Type B pancreatic cell (in vitro differentiated cells): ENCODE measurements at places on chromosomes 16 and 17. TPM values are rescaled to one million over a fixed set of nuclear protein-coding genes. Genes with fewer than 3 reads are reported as not detected.

Gene C16orf87
- 11.5 and 14.3 TPM in 2 replicates for total RNA-seq

Gene ADAMTS18
- total RNA-seq: 5.5 and 7.9 TPM in 2 replicates

Gene SULT1A4
- total RNA-seq: 3.5 and 3.6 TPM in 2 replicates

GRCh38 chr16:76518781-76519180, 241.6 kb downstream of the CNTNAP4 start:
- no peak for DNase-seq
- no peak overlapping the region for H3K4me3 ChIP-seq
- no peak overlapping the region for H3K27ac ChIP-seq
- H3K27me3 ChIP-seq: peaks cover 3% of the 10 kb centered on the region
- no peaks in the 10 kb centered on the region for H3K36me3 ChIP-seq

DNA sequence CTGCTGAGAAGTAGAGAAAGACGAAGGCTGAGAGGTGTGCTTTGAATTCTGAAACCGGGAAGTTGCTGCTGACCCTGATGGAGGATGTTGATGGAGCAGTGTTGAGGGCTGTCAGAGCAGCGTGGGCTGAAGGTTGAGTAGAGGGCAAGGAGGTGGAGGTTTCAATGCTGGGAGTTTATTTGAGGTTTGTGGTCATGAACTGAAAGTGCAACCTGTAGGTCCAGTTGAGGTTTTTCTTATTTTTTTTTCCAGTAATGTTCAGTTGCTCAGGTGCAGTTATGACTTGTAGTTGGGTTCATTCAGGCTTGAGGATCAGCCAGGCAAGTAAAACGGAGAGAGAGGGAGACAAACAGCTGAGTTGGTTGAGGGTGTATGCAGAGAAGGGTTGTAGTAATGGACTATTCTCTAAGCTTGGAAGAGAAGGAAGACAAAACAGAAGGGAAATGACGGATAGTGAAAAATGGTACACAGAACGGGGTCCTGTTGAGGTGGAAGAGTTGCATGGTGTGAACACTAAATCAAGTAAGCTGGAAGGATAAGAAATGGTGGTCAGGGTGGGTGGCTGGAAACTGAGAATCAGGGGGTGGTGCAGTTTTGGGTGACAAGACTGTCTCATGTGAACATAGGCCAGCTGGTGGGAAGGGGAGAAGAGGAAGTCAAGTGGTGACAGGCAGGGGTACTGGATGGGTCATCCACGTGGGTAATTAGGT, 8.7 kb upstream of the UBE2G1 start:
- peak overlapping the region; percentile 32 for H3K27ac ChIP-seq
- H3K4me3 ChIP-seq: no peak overlapping the region
- H3K36me3 ChIP-seq: no peaks in the 10 kb centered on the region
- DNase-seq: no peak

DNA sequence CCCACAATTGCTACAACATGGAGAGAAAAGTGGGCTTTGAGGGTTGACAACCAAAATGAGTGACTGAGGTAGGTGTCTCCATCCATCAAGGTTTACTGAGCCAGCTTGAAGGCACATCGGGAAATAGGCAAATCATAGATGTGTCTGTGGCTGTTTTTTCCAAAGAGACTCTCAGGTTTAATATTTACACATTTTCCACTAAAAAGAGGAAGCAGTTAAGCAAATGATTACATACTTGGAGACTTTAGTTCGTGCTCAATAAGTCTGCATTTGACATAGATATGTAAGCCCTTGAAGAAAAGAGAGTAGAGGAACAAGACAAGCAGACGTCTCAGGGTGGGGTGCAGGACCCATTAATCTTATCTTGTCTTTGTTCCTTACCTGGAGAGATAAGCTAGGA, 148.9 kb upstream of the COX10 start:
- H3K4me1 ChIP-seq: peaks cover 18% of the 10 kb centered on the region
- no peak overlapping the region for H3K27ac ChIP-seq
- H3K27me3 ChIP-seq: peaks cover 3% of the 10 kb centered on the region
- DNase-seq: no peak
- H3K4me3 ChIP-seq: no peak overlapping the region
